ENCODE measurements at places on chromosomes 3 and 15.

GRCh38 chr3:181987736-181988135 lies 276.0 kb downstream of the SOX2 start:
- DNase-seq, result no peak

DNA sequence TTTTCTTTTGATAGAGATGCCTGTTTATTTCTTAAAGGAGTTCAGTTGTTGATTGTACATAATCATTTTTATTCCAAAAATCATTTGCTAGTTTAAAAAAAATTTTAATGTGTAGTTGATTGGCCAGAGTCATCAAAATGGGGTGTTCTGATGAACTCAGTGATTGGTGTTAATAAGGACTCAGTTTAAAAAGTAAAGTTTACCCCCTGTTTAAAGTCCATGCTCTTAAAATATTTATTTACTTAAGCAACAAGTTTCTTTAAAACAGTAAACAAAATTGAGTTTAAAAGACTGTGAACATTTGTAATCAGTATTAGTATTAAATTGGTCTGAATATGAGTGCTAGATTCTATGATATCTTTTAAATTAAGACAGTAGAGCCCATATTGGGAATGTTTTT lies 56.0 kb downstream of the MEF2A start:
- DNase-seq, result no peak

GRCh38 chr15:50945725-50946124 lies 37.2 kb downstream of the AP4E1 start:
- DNase-seq, result no peak

- no peak for DNase-seq
These were observed 34.3 kb downstream of the CCR3 start for GRCh38 chr3:46276497-46277099.

- peak; percentile 90 for DNase-seq
These were observed 17.3 kb upstream of the HRH1 start for GRCh38 chr3:11136830-11137626.

DNA sequence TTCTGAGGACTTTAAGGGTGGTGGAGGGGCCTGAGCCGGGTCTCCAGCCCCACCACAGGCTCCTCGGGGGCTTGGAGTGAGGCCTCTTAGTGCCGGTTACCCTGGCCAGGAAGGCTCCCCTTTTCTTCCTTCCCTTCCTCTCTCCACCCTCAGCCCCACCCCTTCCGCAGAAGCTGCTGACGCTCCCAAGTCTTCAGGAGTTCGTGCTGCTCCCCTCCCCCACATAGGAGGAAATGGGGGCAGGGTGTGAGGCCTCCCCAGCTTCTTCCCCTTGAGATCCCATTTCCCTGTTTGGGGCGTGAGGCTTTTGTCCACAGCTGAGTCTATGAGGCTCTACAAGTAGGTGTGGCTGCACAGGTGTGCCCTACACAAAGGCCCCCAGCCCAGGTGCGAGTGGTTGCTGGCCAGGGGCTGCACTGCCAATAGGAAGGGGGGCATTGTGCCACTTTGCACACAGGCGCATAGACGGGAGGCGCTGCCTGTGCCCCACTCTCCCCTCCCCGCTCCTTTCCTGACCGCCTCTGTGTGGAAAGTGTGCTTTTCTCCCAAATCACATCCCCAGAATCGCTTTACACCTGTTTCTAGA lies 915 bp upstream of the CALML4 start:
- DNase-seq, result peak; percentile 75

- DNase-seq, result no peak
These were observed 181.4 kb upstream of the GRM7 start for GRCh38 chr3:6679510-6679909.

DNA sequence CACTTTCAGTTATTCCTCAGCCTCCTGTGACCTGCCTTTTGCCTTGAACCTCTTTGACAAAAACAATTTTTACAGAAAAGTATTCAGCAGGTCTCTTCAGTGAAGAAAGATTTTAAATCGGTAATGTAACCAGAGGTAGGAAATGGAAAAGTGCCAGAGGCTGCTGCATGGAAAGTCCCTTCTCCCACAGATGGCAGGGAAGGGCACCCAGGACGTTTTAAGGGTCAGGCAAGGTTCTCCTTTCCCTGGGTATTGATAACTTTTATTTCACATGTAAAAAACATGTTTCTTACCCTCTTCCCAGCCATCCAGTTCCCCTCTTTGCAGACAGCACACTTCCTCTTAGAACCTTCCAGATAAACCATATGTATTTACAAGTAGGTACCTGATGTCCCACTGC lies 185.6 kb downstream of the OR4M2 start:
- DNase-seq, result no peak

GRCh38 chr3:43426388-43426787 lies 140.0 kb downstream of the SNRK start:
- DNase-seq, result no peak

DNA sequence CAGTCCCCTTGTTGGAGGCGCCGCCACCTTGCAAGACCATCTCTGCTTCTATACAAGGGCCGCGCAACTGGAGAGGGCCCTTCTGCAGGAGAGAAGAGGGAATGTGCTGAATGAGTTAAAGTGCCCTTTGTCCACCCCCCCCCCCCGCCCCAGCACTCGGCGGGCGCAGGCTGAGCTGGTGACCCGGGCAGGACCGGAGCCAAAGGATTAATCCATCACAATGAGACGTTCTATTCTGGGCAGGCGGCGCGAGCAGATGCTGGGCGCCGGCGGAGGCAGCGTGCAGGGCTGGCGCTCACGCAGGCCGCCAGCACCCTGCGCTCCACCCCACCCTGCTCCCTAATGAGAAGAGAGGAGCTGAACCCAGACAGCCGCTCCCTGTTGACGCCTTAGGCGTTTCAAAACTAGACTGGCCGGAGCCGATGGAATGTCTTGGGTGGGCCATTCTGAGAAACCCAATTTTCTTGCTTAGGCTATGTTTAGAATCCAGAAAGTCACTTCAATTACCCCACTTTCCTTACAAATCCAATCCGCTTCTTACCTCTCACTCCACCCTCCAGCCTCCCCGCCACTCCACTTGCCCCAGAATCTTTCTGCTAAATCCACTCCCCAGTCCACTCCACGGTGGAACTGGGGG lies 32.9 kb downstream of the GJD2 start:
- peak; percentile 81 for DNase-seq

DNA sequence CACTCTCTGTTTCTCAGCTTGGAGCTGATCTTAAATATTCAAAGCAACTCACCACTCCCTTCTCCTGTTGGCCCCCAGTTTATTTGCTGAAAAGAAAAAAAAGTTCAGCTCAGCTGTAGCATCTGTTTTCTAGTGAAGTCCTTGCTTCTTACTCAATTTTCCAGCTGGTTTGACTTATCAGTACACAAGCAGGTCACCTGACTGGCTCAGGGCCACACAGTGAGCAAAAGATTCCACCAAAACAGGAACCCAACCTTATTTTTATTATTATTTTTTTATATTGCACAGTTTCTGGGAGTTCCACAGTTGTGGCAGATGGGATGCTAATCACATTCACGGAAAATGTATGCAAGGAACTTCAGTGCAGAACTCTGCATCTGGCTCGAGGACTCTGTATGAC lies 390.7 kb upstream of the RGMA start:
- no peak for DNase-seq

- DNase-seq, result no peak
These were observed 65.4 kb upstream of the PEX5L start for GRCh38 chr3:180102134-180102533.

- DNase-seq, result no peak
These were observed 20.5 kb downstream of the PRR23E start for GRCh38 chr3:127213381-127213918.

GRCh38 chr15:73754461-73754860 lies 1.3 kb upstream of the INSYN1 start:
- no peak for DNase-seq

GRCh38 chr15:57591237-57591821 lies 375 bp upstream of the MYZAP start:
- DNase-seq, result no peak

DNA sequence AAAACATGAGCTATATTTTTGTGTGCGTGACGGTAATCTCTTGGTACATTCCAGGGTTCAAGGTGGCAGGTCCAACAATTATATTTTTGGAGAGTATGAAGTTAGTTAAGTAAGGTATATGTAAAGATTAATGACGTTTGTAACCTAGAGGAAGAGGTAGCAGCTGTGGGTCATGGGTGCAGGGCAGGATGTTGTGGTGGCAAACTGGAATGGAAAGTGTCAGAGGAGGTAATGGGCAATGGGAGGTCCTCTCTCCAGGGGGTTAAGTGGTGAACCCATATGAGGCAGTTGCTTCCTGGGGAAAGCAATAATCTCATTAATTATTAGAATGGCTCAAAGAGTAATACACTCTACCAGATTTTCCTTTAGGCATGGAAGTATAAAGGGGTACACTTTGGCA lies 1.0 kb upstream of the CD200R1L start:
- no peak for DNase-seq

DNA sequence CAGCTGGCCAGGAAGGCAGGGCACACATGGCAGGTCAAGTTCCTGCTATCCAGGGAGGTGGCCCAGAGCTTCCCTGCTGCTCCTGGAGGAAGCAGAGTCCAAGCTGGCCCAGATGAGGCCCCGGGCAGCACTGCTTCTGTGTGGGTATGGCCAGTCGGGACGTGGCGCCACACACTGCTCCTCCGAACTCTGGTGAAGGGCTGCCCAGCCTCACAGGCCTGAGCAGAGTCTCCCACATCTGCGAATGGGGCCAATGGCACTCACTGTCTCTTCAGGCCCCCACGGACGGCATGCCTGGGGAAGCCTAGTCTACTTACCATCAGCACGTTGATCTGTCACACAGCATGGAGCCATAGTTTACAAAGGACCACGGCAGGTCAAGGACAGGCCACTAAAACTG lies 2.5 kb upstream of the PLA2G4F start:
- DNase-seq, result no peak

DNA sequence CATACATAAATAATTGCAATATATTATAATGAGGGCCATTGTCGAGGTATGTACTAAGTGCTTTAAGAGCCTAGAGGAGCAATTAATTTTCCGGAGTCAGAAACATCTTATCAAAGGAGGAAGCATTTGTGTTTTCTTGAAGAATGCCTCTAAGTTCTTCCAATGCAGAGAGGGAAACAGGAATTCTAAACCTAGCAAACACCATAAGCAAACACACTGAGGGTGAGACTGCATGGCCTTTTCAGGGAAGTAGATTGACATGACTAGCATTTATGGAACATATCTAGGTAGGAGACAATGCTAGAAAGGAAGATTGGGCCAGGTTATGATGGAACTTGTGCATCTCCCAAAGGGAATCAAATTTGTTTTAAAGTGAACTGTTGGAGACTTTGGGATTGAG lies 7.2 kb upstream of the PLCL2 start:
- DNase-seq, result no peak

GRCh38 chr3:23874359-23875112 lies 42.3 kb downstream of the NKIRAS1 start:
- no peak for DNase-seq

- no peak for DNase-seq
These were observed 4.0 kb downstream of the MAP2K1 start for GRCh38 chr15:66390678-66391077.

DNA sequence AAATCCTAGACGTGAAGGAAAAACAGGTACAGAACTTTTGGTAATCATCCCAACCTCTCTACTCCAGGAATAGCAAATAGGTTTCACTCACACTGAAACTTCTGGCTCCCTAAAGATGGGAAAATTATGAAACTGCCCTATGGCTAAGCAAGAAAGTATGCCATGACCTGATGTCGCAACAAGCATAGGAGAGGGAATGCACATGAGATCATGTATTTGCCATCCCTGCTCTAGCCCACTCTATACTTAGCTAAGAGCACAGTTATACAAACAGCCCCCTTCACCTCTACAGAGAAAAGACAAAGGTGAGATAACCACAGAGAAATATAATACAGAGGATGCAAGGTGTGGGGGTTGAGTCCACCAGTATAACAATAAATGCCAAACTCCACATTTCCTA lies 102.7 kb downstream of the TBC1D5 start:
- DNase-seq, result no peak

DNA sequence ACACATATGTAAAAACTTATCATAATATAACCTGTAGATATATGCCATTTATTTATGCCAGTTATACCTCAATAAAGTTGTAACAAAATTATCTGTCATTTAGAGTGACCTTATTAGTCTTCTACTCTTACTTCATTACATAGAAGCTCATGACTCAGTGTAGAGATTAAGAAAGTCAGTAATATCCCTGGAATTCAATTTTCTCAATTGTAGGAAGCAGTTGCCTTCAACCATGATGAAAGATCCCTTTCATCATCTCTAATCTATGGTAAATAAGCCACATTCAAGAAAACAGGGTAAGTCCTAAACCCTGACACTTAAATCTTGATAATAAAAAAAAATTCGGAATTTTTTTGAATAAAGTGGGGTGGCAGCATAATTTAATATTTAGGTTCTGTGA lies 216.5 kb upstream of the PEX5L start:
- no peak for DNase-seq

All from coronary artery (tissue), 2 donors.